ENCODE measurements at places on chromosomes 3 and 15.
A peak's percentile ranks its signal among the peaks of the same experiment; 100 is the strongest.

DNA sequence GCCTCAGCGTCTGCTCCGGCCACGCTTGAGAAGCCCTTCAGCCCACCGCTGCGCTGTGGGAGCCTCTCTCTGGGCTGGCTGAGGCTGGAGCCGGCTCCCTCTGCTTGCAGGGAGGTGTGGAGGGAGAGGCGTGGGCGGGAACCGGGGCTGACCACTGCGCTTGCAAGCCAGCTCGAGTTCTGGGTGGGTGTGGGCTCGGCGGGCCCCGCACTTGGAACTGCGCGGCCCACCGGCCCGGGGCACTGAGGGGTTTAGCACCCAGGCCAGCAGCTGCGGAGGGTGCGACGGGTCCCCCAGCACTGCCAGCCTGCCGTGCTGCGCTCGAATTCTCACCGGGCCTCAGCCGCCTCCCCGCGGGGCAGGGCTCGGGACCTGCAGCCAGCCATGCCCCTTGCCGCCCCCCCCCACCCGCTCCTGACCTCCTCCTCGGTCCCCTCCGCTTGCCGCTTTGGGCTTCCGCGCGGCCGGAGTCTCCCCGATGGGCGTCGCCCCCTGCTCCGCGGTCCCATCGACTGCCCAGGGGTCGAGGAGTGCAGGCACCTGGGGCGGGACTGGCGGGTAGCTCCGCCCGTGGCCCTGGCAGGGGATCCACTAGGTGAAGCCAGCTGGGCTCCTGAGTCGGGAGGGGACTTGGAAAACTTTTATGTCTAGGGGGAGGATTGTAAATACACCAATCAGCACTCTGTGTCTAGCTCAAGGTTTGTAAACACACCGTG, 106.7 kb downstream of the RAP2B start:
- no peak for DNase-seq

DNA sequence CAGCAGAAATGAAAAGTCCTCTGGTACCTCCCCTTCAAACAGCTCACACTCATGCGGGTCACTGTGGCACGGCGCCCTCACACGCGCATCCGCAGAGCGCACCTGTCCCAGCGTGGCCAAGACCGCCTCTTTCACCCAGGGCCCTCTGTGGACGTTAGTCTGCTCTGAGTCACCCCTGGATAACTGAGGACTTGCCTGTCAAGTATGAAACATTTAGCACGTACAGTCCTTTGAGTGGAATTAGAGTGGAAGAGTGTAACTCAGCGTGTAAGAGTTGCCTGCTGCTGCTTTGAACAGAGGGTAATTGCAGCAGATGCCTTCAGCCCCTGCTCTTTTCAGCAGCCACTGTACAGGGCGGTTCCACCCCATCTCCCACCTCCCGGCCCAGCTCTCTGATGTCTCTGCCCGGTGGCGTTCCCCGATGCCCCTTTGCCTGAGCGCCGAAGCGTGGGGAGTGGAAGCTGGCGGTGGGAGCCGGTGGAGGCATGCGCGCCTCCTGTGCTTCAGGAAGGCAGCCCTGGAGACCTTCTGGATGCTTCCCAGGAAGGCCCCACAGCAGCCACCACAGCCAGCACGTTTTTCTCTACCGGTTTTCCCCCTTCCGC, 23.0 kb downstream of the CPN2 start:
- DNase-seq = no peak

- peak; percentile 27 for DNase-seq
These were observed 6.0 kb downstream of the SNRPA1 start for GRCh38 chr15:101288905-101289513.

GRCh38 chr15:77528290-77528967, 104.3 kb downstream of the LINGO1 start:
- DNase-seq = no peak

DNA sequence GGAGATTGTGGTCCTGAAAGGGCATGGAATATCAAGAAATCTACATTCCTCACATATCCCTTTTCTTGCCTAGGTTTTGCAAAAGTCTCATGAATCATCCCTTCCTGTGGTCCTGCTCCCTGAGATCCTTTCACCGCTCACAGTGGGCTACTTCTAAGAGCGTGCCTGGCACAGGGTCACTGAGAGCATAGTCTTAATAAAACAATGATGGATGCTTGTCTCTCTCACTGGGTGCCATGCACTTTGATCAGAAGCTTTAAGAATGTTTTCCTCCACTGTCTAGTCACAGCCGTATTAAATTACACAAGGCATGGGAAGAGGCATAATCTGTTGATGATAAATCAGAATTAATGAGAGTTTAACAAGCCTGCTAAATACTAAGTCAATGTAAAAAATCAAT, 269.7 kb upstream of the ATP10A start:
- DNase-seq = no peak

DNA sequence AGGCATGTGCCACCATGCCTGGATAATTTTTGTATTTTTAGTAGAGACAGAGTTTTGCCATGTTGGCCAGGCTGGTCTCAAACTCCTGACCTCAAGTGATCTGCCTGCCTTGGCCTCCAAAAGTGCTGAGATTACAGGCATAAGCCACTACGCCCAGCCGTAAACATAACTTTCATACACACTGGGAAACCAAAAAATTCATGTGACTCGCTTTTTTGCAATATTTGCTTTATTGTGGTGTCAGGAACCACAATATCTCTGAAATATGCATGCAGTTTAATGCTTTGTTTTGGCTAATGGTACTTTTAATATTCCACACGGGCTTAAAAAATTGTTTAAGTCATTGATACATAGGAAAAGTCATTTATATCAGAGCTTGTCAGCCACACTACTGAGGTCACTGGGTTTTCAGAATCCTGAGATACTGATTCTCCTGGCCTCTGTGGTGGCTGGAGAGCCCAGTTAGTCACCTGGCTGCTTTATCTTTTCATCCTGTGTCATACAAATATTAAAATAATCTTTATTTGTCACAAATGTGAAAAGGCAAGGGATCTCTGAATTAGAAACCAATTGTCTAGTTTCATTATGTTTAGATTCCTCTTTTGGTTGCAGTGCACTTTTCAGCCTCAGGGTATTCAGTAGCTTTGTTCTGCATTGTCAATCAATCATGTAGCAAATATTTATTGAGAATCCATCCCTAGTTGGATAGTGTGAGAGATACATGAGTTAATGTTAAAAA, 10.0 kb downstream of the TMEM62 start:
- no peak for DNase-seq

DNA sequence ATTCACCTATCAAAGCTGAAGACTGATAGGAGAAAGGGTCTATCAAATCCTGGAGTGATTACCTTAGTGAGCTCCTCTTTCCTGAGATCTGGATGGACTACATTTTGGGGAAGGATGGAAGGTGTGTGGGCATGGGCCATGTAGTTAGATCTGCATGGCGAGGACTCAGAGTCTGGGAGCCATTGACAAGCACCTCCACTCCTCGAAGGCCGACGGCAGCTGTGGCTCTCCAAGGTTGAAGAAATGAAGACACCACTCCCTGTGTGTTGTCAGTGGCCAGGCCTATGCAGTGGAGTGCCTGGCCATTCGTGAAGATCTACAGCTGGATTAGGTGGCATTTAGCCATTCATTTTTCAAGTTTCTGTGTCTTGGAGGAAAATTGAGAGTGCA, 509.2 kb downstream of the GABRG3 start:
- no peak for DNase-seq

- DNase-seq = no peak
These were observed 678.0 kb upstream of the GRM7 start for GRCh38 chr3:6182909-6183308.

GRCh38 chr15:57382215-57382614, 5.9 kb downstream of the CGNL1 start:
- peak; percentile 27 for DNase-seq

All from NCI-H1105 (cell line).